ENCODE measurements at places on chromosomes 16 and 17.

GRCh38 chr17:78787444-78787843 is 5.4 kb upstream of the CYTH1 start:
- DNase-seq: no peak

- peak; percentile 7 for DNase-seq
Measured at GRCh38 chr16:24499193-24499814, 40.1 kb upstream of the RBBP6 start.

GRCh38 chr17:4247971-4248388 is 15.8 kb downstream of the ANKFY1 start:
- DNase-seq: peak; percentile 67

DNA sequence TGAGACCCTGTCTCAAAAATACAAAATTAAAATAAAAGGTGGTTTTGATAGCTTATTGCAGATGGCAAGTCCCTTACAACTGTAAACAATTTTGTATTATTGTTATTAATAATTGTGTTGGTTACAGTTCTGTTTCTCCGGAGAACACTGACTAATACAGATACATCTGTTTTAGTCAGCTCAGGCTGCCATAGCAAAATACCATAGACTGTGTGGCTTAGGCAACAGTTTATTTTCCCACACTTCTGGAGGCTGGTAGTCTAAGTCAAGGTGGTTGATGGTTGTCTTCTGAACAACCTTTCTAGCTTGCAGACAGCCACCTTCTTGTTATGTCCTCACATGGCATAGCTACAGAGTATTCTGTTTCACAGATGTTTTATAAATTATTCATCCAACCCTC is 14.2 kb upstream of the IL21R start:
- peak; percentile 15 for DNase-seq

DNA sequence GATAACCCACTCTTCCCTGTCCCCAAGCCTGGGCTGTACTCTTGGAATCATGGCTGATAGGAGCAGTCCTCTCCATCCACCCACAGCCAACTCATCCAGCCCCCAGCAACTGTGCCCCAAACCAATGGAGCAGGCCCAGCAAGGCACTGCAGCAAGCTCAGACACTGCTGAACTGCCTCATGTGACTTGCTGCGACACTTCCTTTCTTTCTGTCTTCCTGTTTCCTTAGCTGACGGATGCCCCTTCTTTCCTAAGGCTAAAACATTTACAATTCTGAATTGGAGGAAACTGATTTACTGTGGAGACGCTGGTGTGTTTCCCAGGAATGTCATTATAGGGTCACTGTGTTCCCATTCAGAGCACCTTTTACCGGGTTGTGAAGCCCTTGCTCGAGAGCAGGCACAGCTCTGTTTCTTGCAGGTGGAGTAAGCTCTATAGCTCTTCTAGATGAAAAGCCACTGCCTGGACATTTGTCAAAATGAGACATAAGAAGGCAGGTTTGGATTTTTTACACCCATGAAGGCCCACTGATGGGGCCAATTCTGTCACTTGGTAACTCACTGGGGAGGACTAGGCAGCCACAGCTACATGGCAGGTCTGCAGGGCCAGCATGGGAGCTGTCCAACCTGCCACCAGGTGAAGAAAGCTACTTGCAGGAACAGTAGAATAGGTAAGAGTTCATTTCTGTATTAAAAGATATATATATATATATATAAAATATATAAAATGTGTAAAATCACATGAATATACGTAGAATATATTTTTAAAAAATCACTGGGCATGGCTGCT is 27.4 kb downstream of the TMEM11 start:
- DNase-seq: no peak

DNA sequence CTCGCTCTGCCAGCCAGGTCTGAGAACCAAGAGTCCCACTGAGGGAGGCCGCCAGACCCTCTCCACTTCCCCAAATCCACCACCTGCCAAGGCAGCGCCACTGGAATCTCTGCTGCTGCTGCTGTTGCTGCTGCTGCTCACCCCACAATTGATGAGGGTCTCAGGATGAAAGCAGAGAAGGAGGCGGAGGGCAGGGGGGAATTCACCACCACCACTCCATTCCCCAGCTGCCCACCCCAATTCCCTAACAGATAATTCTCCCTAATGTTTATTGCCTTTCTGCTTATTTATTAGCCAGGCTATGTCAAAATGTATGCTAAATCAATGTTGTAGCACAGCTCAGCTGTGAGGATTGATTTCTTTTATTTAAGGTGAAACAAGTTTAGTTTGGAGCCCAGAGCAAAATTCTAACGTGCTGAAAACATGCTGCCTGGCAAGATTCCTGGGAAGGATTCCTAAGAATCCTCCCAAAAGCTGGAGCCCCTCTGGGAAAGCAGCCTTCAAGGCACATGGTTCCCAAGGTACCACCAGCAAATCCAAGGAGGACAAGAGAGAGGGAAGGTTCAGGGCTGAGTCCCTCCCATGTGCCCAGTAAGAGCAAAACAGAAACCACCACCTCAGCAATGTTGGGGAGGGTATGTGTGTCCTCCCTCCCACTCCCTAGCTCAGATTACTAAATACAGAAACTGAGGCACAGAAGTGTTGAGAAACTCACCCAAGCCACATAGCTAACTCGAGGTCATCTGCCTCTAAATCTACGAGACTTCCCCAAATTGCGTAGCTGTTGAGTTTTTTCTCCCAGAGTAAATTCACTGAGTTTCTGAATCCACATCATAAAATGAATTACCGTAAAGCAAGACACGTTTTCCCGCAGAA is 12.2 kb upstream of the CDH5 start:
- no peak for DNase-seq

GRCh38 chr16:20061132-20061531 is 12.6 kb downstream of the GPR139 start:
- no peak for DNase-seq

GRCh38 chr17:9473711-9474110 is 101.9 kb downstream of the STX8 start:
- DNase-seq: no peak

GRCh38 chr17:80746262-80746935 is 201.8 kb downstream of the RPTOR start:
- no peak for DNase-seq

DNA sequence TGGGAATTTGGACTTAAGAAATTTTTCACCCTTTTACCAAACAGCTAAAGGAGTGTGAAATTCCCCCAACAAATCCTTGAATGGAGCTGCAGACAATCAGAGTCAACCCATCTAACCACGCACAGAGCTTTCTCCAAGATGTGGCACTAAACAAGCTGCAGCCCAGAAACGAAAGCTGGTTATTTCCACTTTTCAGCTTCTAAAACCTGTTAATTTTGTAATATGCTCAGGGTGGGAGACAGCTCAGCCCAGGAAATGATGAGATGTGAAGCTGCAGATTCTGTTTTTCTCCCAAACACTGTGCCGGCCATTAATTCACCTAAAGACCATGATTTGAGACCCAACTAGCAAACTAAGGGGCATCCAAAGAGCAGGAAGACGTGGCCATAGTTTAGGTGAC is 33.2 kb upstream of the ABR start:
- DNase-seq: no peak

DNA sequence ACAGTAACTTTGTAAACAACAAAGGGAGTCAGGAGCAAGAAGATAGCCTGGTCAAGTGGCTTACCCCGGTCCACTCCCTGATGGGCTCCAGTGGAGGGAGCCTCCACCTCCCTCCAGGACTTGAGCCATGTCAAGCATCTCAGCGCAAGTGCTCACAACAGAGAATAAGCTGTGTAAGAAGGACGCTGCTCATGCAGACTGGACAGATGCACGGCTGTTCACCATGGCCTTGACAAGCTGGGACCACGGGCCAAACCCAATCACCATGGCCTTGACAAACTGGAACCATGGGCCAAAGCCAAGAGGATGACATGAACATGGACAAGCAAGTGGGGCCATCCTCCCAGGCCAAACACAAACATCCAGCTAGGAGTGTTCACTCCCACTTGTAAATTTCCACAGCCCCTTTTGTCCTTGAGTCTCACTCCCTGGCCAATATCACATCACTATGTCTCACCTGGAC is 3.4 kb upstream of the PITPNM3 start:
- DNase-seq: no peak

DNA sequence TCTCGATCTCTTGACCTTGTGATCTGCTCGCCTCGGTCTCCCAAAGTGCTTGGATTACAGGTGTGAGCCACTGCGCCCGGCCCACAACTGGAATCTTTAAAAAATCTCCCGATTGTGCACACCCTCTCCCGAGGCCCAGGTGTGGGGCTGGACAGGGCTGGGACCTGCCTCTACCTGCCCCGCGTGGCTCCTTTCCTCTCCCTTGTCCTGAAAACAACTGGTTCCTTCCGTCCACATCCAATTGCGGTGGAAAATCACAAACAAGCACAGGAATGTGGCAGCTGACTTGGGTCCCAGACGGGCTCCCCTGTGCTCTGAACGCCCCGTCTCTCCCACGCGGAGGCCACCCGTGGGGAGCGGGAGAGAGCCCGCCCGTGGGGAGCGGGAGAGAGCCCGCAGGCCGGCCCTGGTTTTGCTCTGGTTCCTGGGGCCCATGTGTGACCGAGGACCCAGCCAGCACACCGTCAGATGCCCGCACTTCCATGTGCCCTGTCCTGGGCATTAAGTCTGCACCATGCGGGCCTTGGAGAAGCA is 3.0 kb upstream of the TMEM204 start:
- no peak for DNase-seq

GRCh38 chr16:11870399-11870798 is 19.1 kb upstream of the RSL1D1 start:
- no peak for DNase-seq

DNA sequence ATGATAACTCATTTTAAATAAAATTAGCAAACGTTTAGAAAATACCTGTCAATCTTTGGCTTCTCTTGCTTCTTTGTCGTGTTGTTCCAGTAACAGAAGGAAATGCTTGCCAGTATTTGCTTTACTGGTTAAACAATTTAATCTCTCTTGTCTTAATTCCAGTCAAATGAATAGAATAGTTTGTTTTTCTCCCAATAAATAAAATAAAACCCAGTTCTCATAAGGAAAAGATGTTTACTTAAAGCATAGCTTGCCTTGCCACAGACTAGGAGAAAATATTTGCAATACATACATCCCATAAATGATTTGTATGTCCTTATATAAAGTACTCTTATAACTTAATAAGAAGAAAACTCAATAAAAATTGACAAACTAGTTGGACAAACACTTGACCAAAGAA is 43.9 kb upstream of the TEKT3 start:
- DNase-seq: no peak

DNA sequence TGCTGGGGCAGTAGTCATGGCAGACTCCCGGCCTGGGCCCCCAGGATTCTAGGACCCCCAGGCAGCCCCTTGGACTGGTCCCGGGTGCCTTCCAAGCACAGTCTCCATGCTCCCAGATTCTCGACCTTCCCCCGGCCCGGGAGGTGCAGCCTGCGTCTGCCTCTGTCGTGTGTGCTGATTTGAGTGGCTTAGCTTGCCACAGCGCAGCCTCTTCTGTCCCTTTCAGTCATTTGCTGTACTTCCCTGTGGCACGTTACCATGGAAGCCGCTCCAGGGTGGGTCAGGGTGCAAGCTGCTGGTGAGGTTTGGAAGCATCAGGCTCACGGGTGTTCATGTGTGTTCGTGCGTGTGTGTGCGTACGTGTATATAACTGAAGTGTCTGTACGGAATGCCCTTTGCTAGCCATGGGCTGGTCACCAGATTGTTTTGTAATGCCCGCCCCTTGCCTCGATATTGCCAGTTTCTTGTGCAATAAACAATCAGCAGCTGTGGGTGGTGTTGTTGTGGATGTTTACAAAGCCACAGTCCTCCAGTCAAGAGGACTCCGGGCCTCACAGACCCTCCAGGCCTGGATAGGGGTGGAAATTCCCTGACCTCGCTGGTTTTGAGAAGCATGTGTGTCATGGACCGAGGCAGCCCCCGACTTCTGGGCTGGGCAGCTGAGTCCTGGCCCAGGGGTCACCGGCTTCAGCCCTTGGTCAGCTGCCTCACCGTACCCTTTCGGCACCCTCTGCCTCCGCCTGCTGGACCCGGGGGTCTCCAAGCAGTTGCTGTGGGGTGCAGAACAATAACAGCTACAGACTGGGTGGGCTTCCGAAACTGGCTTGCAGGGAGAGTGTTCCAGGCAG is 9.7 kb upstream of the CLEC18A start:
- DNase-seq: no peak

GRCh38 chr16:84899414-84899813 is 79.6 kb downstream of the CRISPLD2 start:
- no peak for DNase-seq

DNA sequence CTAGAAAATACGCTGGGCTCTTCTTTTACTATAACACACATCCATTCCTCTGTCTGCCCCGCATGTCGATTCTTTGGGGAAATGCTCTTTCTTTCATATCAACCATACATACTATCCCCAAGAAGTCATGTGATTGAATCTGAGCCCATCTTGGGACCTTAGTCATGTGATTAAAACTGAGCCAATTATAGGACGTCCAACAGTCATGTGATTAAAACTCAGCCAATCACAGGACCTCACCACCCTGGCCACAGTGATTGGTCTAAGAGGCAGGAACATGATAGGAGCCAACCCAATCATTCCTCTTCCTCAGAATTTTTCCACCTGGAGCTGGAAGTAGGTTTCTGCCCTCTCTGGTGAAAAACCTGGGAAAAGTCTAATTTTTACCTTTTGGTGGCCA is 78.8 kb downstream of the TMEM114 start:
- DNase-seq: no peak

DNA sequence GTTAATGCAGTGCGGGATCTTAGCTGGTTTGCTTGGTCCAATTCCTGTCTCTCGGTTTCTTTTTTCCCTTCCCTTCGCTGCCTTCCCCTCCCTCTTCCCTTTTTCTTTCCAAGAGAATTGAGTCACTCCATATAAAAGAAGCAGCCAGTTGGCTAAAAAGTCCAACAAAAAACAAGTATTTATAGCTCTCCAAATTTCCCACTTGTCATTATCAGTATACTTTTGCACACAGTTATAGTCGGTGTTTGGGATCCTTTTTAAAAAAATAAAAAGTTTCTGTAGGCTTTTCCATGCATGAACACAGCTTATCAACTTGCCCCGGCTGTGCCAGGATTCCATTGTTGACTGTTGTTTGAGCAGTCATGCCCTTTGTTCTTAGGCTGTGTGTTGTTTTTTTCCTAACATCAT is 24.9 kb downstream of the HMOX2 start:
- DNase-seq: no peak

DNA sequence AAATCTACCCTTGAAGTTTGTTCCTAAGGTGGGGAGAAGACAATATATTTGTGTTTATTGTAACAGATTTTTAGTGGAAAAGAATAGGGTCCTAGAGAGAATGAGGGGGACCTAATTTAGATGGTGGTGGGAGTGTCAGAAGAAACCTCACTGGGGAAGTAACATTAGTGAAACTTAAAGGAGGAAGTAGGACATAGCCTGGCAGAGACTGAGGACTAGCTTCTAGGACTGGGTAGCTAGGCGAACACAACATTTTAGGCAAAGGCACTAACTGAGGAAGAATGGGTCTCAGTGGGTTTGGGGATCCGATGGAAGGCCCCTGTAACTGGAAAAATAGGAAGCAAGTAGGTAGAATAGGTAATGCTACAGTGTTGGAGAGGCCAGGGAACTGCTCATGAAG is 4.2 kb upstream of the ARL2BP start:
- DNase-seq: no peak

DNA sequence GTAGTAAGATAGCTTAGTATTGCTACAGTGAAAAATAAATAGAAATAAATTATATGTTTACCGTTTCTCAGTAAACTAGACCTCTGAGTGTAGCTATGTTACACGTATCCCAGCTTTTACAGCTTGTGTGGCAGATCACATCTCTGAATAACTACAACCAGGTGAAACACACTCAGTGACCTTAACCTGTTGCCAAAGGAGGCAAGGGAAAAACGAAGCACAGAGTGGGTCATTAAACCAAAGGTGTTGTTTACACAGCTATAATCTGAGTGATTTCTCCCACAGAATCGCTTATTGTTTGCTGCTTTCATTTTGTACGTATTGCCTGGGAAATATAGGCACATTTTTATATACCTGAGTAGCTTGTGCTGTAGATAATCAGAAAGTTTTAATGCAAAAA is 688.2 kb upstream of the KIF2B start:
- DNase-seq: no peak

Measured in amniotic epithelial cell (primary cell).